ENCODE measurements at places on chromosomes 4 and X.

GRCh38 chr4:22019676-22020075 lies 71.1 kb upstream of the KCNIP4 start:
- DNase-seq, result no peak

GRCh38 chr4:76584241-76585152 lies 149.5 kb downstream of the SHROOM3 start:
- no peak for DNase-seq

GRCh38 chr4:153520227-153520626 lies 54.1 kb downstream of the TMEM131L start:
- no peak for DNase-seq

- no peak for DNase-seq
Measured at GRCh38 chrX:375181-376036, 11.3 kb downstream of the PPP2R3B start.

GRCh38 chrX:41693024-41693423 lies 4.3 kb downstream of the GPR34 start:
- no peak for DNase-seq

DNA sequence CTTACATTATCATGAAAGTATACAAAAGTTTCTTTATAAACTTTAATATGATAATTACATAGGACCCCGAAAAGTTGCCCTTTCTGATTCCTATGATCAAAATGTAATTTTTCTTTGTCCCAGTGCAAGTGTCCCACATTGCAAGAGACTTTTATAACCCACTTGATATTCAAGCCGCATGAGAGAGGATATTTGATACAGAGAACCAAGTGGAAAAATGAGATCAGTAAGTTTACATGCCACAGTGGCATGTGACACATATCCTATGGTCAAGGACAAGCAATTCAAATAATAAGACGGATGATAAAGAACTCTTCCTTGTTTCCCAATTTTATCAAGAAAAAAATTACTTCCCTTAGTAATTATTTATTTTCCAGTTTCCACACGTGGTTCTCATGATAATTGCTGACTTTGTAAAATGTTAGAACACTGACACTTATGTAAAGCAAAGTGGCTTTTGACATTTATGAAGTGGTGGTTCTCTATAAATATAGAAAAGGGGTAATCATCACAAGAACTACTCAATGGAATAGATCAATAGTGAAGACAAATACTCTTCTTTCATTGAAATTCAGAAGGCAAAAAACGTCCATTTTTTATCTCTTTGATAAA lies 273.7 kb upstream of the NOCT start:
- no peak for DNase-seq

Measured in stimulated activated CD4-positive, alpha-beta T cell treated with anti-CD3 and anti-CD28 coated beads, Interleukin-2, amount 100 ng/mL, for 24 hours (primary cell).